HS-5 (cell line): ENCODE measurements at places on chromosomes 7 and 10.

- DNase-seq: no peak
Measured at GRCh38 chr10:35351021-35351420, 14.7 kb downstream of the CCNY start.

GRCh38 chr7:150307129-150307528, 16.0 kb upstream of the LRRC61 start:
- no peak for DNase-seq

GRCh38 chr7:50754241-50754640, 28.5 kb downstream of the GRB10 start:
- no peak for DNase-seq

GRCh38 chr7:2661602-2662272, 26.3 kb upstream of the AMZ1 start:
- DNase-seq: no peak

DNA sequence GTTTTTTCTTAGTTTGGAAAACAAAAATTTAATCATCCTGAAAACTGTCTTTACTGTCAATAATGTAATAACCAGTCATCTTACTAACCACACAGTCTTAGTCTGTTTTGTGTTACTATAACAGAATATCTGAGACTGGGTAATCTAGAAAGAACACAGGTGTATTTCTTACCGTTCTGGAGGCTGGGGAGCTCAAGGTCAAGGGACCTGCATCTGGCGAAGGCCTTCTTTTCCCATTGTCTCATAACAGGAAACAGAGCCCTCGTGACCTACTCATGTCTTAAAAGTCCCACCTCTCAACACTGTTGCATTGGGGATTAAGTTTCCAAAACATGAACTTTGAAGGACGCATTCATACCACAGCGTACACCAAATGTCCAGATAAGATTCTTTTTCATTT, 932.3 kb downstream of the CNTNAP2 start:
- no peak for DNase-seq

DNA sequence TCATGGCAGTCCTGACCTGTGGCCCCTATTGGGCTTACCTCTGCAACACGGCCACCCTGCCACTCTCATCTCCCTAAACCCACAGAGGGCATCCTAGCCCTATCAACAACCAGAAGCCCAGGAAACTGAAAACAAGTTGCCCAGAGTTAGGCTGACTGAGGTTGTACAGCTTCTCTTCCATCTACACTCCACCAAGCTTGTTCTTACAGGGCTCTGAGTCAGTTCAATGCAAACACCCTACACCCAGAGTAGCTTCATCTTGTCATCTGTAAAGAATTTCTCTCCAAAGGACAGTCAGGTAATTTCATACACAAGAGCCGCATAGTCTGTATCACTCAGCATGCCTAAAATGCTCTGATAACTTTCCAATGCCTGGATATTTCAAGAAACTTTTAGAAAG, 175.4 kb downstream of the ARID5B start:
- peak; percentile 58 for DNase-seq
